NCI-H2029 (cell line): ENCODE measurements at places on chromosomes 4 and X.

DNA sequence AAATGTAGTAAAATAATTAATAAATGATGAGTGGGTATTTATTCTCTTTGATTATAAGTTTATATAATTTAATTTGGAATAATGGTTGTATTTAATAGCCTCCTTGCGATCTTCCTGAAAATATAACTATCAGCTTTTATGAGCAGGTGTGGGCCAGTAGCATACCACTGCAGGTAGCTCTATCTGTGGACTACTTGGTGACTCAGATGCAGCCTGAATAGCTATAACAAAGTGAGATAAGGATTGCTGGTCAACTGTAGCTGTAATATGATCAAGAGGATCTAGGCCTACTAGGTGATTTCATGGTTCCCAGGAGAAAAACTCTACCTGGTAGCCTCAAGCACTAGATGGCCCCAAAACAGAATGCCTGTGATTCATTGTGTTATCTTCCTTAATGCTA, 47.1 kb upstream of the BMP15 start:
- no peak for DNase-seq

GRCh38 chrX:31423609-31424189, 351.9 kb upstream of the FTHL17 start:
- no peak for DNase-seq

DNA sequence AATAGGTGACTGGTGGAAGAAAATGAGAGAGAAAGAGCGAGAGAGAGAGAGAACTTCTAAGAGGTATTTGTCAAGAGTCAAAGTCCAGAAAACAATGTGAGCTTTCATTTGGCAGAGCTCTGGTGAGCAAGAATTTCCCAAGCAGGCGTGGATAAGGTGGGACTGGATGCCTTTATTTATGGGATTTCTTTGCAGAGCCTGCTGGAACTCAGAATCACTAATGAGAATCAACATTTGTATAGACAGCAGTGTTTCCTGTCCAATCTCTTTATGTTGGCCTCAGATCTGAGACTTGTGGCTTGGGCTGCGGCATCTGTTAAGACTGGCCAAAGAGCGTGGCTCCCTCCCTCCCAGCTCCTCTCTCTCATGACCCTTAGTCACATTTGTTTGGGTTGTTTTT, 67.9 kb upstream of the TBL1X start:
- no peak for DNase-seq

DNA sequence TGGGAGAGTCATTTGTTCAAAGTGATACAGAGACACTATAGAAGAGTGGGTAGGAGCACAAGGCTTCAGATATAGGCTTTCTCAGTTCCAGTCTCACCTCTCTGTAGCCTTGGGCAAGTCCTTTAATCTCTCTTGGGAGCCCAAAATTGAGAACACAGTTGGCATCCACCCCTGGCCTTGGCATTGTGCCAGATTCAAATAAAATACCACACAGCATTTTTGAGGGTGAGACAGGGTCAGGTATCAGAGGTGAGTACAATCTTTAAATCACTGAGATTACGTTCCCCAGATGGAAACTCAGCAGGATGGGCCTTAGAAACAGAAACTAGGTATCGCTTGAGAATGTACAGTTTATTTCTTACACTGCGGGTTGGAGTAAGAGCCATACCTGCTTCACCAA, 25.2 kb upstream of the SMIM10L2A start:
- DNase-seq, result no peak

GRCh38 chr4:48047421-48047844, 30.9 kb downstream of the NIPAL1 start:
- no peak for DNase-seq

DNA sequence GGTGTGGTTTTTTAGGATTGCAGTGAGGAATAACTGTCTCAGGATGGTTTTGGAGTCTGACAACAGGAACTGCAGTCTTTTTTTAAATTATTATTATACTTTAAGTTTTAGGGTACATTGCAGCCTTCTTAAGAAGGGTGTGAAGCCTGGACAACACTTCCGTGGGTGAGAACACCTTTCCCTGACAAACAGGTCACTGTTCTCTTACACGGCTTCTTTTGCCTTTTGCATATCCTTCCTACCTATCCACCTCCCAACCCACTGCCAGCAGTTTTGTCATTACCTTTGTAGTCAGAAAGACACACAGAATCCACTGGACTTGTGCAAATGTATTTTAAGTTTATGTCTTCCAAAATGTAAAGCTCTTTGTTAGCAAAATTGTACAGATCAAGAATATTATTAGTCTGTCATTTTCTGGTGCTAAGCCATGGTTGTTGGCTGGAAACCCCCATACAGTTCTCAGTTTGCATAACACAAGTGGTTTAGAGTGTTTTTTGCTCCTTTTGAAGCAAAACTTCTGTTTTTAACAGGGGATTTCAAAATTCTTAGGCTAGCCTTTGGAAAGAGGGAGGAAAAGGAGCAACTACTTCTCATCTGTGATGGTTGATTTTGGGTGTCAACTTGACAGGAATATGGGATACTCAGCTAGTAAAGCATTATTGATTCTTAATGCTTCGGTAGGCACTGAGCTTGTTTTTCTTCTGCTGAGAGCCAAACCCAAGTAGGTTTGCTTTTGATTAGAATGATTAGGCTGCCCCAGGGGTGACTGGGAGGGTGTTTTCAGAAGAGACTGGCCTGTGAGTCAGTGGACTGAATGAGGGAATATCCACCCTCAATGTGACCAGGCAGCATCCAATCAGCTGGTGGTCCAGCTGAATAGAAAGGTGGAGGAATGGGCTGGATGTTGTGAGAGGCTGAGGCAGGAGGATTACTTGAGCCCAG, 29.4 kb upstream of the KLHL2 start:
- no peak for DNase-seq

DNA sequence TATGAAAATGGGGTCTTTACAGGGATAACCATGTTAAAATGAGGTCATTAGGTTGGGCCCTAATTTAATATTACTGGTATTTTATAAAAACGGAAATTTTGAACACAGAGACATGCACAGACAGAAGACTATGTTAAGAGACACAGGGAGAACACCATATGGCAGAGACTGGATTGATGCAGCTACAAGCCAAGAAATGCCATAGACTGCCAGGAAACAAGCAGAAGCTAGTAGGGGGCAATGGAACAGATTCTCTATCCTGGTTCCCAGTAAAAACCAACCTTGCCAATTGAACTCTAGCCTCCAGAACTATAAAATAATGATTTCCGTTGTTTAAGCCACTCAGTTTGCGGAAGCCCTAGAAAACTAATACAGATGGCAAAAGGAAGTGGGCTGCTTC, 6.6 kb upstream of the GUF1 start:
- no peak for DNase-seq

DNA sequence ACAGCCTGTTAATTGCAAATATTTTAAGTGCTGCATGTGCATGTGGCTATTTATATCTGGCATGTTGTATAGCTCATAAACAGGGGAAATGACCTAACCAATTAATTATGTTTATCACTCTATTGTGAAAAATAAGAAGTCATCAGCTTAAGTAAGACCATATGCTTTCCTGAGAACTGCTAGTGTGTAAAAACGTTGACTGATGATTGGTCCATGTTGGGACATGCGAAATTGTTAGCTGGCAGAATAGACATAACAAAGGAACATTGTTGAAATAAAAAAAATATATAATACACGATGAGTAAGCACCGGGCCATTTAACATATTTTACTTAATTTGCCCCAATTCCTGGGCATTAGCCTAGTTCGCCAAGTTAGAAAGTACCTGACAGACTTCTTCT, 207.5 kb downstream of the ANK2 start:
- no peak for DNase-seq

GRCh38 chr4:61489927-61490326, 289.8 kb downstream of the ADGRL3 start:
- no peak for DNase-seq

- DNase-seq, result no peak
These were observed 119.4 kb upstream of the FAM9B start for GRCh38 chrX:9153300-9153699.

DNA sequence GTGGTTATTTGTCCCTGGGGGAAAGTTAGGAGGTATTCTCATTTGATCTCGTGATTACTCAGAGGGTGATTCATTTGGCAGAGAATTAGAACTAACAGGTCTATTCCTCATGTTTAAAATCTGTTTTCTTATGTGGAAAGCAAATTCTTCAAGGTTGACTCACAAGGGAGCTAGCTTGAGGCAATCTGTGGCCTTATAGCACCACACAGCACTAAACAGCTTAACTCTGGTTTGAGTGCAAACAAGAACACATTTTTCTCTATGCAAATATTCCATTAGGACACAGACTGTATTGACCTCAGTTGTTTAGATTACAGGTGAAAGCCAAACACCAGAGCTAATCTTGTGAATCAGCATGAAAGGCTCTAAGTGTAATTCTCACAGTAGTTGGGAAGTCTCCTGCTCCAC, 694.4 kb upstream of the POU3F4 start:
- no peak for DNase-seq

GRCh38 chr4:8607603-8608481, 15.3 kb downstream of the CPZ start:
- no peak for DNase-seq

DNA sequence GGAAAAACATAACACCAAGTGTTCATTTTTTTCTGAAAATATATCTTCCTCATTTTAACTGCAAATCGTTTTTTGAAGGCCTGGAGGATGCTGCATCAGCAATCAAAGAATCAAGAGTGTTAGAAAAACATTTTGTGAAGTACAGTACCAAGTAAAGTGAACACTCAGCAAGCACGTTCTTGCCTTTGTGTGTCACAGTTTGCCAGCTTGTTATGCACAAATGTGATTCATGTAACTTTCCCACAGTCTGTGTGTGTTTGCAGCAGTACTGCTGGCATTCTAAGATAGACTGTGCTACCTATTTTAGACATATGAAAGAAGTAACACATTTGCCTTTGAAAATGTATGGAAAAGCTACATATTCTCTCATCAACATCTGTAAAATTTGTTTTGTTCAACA, 1617.7 kb downstream of the RPA4 start:
- DNase-seq, result no peak

DNA sequence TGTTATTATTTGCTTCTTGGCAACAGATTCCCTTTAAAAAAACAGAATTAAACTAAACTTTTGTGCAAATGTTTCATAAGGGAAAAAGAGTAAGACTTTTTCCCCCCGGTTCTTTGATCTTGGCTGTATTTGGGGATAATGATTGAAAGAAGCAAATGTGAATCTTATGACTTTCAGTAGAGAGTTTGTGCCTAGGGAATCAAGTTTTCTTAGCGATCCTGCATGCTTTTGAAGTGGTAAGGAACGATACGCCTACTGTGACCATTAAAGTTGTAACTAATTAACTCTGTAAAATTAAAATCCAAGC, 9.0 kb downstream of the ATP10D start:
- no peak for DNase-seq

GRCh38 chrX:120625371-120625770, 4.5 kb downstream of the C1GALT1C1 start:
- no peak for DNase-seq

GRCh38 chr4:173360587-173361221, 10.1 kb upstream of the SAP30 start:
- no peak for DNase-seq

GRCh38 chr4:176988226-176988625, 195.5 kb upstream of the VEGFC start:
- no peak for DNase-seq

DNA sequence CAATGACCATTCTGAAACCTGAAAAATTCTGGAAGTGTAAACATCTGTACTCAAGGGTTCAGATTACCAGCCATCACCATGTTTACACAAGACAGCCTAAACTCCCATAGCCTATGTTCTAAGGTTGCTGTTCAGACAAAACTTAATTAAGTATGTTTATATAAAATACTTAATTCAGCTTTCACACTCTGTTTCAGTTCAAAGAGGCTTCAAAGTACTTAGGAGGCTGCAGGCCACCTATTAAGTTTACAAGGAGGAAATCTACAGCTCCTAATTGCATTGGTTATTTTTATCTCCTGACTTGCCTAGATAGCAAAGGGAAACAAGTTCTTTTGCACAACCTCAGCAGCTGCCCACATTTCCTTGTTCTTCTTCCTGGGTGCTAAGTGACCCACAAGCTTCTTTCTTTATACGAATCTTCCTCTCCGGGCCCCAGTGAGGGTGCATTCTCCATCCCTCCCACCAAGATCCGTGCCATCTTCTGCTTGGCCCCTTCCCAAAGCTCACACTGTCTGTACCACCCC, 2.0 kb downstream of the GAK start:
- DNase-seq, result peak; percentile 22

DNA sequence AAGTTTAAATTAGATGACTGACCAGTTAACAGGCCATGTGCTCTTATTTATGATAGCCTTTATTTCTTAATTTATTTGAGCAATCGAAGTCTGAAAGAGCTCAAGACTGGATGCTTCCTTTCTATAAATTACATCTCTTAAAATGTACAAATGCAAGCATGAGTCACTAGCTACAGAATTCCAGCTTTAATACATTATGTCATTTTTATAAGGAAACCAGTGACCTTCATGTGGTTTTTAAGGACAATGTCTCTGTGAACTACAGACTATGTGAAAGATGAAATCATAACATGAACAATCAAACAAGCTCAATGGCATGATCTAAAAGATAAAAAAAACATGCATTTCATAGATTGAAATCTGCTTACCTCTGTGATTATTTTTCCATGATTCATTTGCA, 15.4 kb downstream of the HTR2C start:
- no peak for DNase-seq

DNA sequence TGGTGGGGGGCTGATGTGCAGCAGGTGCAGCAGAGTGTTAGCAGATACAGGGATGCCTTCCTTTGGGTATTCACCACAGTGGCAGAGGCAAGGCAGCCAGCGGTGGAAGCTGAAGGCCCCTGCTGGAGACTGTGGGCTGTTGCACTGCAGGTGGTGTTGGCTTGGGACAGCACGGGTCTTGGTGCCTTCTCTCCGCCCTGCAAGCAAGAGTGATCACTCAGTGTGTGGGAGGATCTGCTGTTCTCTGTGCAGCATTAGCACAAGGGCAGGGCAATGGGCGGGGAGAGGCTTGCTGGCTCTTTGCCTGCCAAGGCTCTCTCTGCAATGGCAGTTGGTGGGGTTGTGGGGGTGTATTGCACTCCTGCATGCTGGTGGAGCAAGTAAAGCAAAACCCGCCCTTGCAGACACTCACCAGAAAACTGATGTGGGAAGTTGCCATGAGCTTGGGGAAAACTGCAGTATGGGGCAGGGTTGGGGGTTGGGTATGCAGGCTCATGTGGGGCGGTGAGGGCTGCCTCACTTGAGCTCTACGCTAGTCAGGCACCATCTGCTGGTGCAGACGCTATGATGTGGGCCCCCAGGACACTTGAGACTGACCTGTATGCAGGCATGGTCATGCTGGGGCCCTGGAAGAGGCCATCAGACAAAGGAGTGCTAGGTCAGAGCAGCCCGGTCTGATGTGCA, 820.8 kb upstream of the GRIA3 start:
- peak; percentile 16 for DNase-seq

DNA sequence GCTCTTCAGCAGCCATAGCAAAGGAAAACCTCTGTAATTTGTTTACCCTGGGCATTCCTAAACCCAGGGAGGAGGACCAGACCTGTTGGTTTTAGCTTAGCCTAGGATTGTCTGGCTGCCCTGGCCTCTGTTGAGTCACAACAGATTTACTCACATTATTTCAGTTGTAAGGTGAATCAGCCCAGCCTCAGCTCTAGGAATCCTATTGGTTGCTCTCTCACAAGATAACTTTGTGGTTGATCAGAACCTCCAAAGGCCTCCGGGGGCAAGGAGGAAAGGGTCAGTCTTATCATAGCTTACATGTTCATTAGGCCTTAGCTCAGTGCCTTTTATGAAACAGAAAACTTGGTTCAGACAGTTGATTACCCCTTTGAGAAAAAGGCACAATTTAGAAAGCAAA, 41.0 kb downstream of the PDK3 start:
- no peak for DNase-seq
